ENCODE measurements at places on chromosomes 2 and 18.

DNA sequence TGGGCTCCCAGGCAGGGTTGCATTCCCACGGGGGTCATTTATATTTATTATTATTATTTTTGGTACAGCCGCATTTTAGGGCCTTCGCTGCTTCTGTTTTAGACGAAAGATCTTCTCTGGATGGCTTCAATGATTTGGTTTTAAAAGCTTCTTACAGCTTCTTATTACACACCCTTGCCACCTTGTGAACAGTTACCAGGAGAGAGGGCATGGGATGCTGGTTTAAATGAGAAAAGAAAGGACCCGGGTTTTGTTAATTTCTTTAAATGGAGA, 1.7 kb downstream of the SH3RF3 start:
- DNase-seq, result no peak

- DNase-seq, result no peak
These were observed 22.8 kb downstream of the GPC1 start for GRCh38 chr2:240458044-240458899.

DNA sequence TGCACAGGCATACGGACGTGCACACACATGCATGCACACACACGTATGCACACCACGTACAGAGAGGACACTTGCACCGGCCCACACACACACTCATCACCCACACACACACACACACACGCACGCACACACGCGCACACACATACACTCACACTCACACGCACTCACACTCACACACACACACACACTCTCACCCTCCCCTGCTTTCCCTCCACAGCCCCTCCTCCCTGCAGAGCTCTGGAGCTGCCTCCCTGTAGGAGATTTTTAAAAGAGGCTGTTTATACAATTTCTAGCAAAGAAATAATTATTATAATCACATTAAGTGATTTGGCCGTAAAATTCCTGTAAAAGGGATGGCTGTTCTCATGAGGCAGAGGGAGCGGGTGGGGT, 36.5 kb upstream of the SNED1 start:
- DNase-seq, result no peak

DNA sequence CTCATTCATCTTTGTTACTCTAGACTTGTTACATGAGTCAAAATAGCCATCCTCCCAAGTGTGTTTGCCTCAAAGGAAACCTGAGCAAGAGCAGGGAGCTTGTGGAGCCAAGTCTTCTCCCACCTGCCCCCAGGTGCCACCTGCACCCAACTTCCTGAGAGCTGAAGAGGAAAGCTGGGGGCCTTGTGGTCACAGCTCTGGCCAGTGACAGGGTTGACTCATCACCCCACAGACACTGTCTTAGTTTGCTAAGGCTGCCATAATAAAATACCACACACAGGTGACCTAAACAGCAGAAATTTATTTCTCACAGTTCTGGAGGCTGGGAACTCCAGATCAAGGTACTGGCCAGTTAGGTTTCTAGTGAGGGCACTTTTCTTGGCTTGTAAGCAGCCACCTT, 99.6 kb downstream of the TPGS2 start:
- no peak for DNase-seq

GRCh38 chr2:43542285-43542933, 53.4 kb downstream of the THADA start:
- peak; percentile 48 for DNase-seq

- DNase-seq, result no peak
These were observed 133.7 kb upstream of the MEIS1 start for GRCh38 chr2:66301022-66301766.

GRCh38 chr18:29874519-29875098, 1167.9 kb downstream of the DSC3 start:
- DNase-seq, result peak; percentile 17

DNA sequence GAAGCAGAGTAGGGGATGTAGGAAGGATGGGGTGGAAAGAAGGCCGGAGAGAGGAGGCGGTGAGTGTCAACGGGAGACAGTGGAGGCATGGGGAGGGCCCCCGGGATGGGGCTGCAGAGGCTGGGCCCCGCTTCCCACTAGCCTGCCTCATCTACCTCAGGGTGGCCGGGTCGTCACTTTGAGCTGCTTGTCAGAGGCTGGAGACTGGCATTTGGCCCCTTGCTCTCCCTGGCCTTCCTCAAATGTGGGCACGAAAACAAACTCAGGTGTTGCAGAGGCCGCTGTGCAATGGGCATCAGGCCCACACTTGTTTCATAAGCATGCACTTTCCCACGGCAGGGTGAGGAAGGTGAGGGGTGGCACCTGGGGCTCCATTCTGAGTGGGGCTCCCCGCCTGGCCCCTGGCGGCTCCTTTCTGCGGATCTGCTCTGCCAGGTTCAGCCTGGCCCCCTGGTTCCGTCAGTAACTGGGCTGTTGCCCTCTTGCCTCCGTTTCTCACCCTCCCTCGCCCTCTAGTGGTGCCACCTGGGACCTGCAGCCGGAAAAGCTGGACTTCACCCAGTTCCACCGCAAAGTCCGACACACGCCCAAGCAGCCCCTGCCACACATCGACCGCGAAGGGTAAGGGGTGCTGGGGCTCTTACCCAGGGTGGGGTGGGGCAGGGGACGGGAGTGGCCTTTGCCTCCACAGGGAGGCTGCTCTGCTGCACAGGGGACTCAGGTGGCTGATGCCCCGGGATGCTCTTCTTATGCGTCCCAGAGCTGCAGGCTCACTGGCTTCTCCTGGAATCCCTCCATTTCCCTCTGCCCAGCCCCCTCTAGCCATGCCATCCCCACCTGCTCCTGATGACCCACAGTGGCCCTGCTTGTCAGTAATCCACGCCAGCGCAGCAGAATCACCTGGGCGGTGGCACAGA, 125.4 kb downstream of the CTIF start:
- peak; percentile 65 for DNase-seq

GRCh38 chr18:70288171-70288850, 534 bp upstream of the SOCS6 start:
- DNase-seq, result no peak

- DNase-seq, result no peak
These were observed 779.4 kb upstream of the FSHR start for GRCh38 chr2:49933711-49934110.

DNA sequence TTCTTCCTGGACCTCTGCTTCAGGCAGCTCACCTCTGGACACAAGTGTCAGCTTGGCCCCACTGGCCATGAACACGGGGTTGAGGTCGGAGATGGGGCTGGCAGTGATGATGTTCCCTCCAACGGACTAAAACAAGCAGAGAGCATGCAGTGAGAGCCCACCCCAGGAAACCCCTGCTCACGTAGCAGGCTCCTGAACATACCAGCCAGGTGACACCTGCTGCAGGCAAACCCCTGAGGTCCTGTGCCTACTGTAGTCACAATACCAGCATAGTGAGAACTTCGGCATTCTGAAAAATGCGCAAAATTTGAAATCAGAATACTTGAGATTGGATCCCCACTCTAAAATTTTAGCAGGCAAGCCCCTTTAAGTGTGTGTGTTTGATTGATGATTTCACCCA, 32.9 kb downstream of the XDH start:
- DNase-seq, result no peak

- no peak for DNase-seq
These were observed 119.3 kb upstream of the SMAD2 start for GRCh38 chr18:48049757-48050156.

- DNase-seq, result no peak
These were observed 147.4 kb upstream of the REV1 start for GRCh38 chr2:99637159-99637697.

DNA sequence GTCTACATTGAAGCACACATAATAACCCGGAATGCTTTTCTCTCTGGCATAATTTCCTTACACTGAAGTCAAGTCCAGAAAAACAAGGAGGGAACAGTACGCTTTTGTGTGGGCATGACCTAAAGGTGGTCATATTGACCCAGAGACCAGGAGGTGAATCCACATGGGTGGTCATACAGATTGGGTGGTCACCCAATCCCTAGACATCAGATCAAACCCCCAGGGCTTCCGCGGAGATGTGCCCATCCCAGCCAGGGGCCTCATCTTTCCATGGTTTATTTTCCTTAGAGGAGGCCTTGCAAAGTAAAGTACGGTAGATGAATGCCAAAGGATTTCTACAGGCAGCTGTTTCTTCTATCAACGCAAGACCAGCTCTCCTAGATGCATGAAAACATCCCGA, 38.8 kb downstream of the FAM168B start:
- DNase-seq, result no peak

DNA sequence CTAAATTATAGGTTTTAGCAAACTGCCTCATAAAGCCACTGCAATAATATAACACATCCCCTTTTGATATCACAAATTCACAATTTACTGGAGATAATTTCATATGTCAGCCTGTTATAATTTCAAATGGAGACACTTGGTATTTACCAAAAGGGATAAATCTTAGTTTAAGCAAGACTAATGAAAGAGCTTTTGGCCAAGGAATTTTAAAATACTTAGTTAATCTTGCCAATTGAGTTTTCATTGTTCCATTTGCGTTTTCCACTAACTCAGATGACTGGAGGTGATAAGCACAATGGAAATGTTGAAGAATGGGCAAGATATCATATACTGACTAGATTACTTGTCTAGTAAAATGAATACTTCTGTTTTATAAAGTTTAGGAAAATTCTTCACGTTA, 379.3 kb upstream of the SYT4 start:
- DNase-seq, result no peak

DNA sequence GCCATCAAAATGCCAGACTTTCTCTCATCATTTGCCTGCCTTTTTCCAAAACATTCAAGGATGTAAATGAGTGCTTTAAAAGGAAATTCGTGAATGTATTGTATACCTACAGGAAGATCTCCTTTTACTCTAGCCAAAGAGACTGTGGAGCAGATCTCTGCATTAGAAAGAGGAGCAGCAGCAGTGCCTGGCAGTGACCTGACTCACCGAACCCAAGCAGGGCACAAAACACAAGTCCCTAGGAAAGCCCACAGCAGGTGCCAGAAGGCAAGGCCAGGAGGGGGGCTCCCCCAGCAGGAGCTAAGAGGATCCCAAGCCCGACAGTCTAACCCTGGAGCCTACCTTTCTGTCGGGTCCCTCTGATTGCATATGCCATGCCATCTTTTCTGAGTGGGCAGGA, 47.9 kb downstream of the L3MBTL4 start:
- DNase-seq, result no peak

GRCh38 chr2:169285531-169286235, 76.7 kb downstream of the LRP2 start:
- DNase-seq, result no peak

DNA sequence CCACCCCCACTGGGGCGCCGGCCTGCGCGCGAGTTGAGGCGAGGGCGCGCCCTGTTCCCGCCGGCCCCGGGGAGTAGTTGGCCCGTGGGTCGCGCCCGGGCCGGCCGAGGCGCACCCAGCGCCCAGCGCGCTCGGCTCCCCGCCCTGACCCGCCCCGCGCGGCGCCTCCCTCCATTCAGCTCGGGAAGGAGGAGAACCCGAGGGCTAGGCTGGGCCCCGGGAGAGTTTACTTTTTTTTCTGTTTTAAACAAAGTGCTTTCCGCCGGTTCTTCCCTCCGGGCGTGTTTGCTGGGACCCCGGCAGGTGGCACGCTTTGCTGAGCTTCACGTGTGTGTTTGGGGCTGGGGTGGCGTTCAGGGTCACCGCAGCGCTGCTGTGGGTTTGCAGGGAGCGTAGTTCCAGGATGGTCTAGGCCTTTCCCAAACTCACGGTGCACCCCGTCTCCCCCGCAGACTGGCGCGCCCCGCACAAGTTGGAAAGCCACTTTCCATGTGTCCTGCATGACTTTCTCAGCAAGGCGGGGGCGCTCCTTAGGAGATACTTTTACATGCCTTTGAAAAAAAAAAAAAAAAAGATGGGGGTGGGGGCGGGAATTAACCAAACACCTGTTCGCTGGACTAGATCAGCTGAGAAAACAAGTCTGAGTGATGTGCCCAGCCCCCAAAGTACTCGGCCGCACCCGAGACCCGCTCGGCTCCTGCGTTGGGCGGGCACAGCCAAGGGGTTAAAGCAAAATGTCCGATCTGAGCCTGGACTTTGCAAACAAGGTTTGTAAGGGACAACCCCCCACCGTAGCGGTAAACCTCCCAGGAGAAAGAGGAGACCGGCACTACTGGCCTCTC, 825 bp downstream of the ITGA6 start:
- DNase-seq, result peak; percentile 39

GRCh38 chr2:152623076-152623740, 94.1 kb downstream of the PRPF40A start:
- DNase-seq, result no peak

GRCh38 chr2:46956981-46957531, 41.5 kb upstream of the MCFD2 start:
- DNase-seq, result no peak

- peak; percentile 5 for DNase-seq
These were observed 81.4 kb downstream of the KCNS3 start for GRCh38 chr2:17959833-17960232.

- DNase-seq, result no peak
These were observed 20.9 kb downstream of the CYP27C1 start for GRCh38 chr2:127199223-127199622.

DNA sequence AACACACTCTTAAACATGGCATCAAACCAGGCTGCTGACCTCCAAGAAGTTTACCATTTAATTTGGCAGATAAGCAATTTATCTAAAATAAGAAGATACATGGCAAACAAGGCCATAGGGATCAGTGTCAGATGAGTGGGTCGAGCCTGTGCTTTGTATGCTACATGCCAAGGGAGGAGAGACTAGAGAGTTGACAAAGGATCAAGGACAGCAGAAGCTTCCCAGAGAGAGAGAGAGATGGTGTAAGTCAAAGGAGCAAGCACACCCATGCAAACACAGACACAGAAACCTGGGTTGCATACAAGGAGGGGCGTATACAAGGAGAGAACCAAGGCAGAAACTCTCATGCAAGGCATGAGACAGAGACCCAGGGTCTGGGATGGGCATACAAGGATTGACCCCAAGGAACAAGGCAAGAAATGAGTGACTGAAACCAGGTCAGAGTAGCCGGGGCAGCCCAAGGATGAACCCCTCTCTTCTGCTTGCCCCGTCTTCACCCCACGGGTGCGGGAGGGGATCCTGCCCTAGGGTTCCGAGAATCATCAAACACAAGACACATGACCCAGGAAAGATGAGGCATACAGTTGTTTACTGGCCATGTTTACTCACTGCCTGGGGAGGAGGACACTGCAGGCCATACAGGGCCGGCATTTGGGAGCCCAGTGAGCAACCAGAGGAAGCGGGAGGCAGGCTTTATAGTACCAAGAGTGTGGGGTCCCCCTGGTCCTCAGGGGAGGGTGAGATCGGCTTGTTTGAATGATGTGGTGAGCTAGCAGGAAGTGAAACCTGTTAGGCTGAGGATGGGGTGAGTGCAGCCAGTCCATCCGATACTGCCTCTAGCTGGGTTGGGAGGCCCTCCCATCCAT, 529.2 kb upstream of the ID2 start:
- DNase-seq, result no peak

- no peak for DNase-seq
These were observed 26.3 kb downstream of the ATP8B1 start for GRCh38 chr18:57776767-57777166.

- no peak for DNase-seq
These were observed 34.4 kb downstream of the PCARE start for GRCh38 chr2:29039718-29040480.

DNA sequence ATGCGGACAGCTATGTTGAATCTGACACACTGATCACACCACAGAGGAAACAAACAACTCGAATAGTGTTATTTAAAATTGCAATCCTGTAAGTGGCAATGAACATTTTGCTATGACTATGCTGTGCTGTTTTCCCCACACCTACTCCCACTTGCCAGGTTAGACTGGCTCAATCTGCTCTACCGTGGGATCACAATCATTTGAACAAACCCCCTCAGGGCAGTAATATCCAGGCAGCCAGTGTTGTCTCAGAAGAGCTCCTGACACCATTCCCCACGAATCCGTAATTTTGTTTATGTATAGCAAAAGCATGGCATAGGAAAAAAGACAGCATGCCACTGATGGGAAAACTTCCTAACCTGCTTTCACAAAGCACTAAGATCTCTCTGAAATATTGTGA, 284.3 kb downstream of the ERBB4 start:
- no peak for DNase-seq

Data from activated CD4-positive, alpha-beta T cell treated with anti-CD3 and anti-CD28 coated beads, Interleukin-2, Interleukin-6, amounts not matched to agents 100 ng/mL and 50 ng/mL, durations not matched to agents 16 hours and 8 hours (primary cell).